ENCODE measurements at places on chromosomes 4 and X.

GRCh38 chr4:7782783-7783182, 156.9 kb downstream of the AFAP1 start:
- DNase-seq, result no peak

GRCh38 chr4:10097906-10098779, 18.5 kb downstream of the WDR1 start:
- DNase-seq, result no peak

GRCh38 chrX:154829134-154829533, 5.3 kb downstream of the SMIM9 start:
- DNase-seq, result no peak

- no peak for DNase-seq
Measured at GRCh38 chr4:103150677-103151076, 47.5 kb downstream of the CENPE start.

- no peak for DNase-seq
Measured at GRCh38 chrX:13955095-13955647, 74.5 kb downstream of the GEMIN8 start.

- DNase-seq, result no peak
Measured at GRCh38 chr4:159206427-159206871, 103.6 kb downstream of the RAPGEF2 start.

DNA sequence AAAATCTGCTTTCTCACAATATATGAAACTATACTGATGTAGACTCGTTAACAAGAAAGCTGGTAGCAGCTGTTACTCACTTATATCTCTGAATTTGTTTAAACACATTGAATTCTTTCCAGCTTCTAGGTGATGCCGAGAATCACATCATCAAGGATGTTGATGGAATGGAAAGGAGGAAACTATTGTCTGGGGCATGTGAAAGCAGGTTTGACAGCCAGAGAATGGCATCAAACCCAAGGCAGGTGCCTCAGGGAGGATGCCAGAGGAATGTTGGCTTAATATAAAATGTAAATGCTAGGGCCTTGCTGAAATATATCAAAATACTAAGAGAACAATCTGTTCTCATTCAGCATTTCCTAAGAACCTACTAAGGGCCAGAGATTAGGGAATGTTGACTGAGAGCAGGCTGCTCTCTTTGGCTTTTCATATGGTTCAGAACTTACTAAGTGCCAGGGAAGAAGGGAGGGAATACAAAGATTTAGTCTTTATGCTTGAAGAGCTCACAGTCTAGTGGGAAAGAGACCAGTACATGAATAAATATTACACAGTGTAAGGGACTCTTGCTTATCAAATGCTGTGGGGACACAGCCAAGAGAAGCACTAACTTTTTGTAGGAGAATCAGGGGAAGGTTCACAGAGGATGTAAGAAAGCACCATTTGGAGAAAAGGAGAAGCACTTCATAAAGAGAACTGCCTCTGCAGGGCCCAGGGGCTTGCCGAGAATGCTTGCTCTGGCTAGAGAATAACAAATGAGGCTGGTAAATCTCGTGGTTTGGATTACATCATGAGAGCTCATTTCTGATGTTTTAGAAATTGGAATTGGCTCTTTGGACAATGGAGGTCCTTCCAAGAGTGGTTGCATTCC, 14.7 kb downstream of the SLIT2 start:
- no peak for DNase-seq

DNA sequence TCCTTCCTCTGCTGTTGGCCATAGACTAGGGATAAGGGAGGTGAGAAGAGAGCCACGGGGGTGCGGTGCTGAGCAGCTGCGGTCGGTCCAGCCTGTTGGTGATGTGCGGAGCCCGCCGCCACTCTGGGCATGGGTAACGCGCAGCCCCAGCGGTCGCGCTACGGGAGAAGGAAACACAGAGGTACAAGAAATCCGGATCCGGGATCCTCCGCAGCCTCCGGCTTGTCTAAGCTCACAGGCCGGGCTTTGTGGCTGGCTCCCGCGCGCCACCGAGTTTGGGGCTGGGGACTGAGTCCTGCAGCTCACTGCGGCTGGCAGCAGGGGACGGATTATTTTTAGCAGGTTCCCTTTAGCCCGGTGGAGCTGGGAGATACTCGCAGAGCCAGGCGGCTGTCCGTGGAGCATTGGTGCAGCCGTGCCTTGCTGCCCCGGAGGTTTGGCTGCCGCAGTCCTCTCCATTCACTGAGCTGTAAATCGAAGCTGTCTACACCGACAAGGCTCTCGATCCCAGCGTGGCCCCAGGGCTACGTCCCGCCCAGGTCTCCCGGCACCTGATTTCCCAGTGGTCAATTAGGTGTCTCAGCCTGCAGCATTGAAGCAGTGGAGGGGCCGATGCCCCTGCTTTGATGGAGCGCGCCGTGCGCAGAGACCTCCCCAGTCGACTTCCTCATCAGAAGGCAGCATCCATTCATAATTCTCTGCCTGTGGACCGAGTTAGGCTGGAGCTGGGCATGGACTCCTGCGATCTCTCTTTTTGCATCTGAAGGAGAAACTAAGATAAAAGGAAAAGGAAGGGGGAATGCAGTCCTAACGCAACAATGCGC, 81.9 kb upstream of the SCML1 start:
- DNase-seq, result no peak

DNA sequence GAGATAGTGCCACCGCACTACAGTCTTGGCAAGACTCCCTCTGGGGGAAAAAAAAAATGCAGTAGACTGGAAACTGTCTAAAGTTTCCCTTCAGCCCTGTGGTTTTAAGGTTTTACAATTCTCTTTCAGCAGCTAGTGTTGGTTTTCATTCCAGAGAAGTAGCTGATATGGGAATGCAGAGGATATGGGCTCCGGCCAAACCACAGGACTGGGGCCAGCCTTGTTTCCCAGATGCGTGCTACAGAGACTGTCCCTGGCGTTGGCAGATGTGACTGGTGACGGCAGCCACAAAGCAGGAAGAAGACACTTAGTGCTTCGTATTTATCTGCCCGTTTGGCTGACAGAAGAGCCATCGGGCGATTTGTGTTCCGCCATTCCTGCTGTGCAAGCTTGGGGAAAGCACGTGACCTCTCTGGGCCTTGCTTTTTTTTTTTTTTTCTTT, 43.2 kb downstream of the ZBTB49 start:
- DNase-seq, result no peak

DNA sequence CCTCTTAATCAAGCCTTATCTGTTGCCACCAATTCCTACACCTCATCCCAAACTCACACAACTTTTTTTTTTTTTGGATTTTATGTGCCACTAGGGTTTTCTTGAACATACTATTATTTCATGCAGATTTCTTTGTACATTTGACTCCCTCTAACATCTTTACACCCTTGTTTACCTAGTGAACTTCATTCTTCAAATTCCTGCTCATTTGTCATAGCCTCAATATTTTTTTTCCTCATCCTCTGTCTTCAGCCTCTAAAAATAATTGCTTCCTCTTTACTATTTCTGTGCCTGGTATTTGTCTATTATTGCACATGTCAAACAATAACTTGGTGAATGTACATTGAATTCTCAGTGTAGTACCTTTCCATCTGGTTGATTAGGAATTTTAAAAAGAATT, 22.0 kb downstream of the NBDY start:
- no peak for DNase-seq

DNA sequence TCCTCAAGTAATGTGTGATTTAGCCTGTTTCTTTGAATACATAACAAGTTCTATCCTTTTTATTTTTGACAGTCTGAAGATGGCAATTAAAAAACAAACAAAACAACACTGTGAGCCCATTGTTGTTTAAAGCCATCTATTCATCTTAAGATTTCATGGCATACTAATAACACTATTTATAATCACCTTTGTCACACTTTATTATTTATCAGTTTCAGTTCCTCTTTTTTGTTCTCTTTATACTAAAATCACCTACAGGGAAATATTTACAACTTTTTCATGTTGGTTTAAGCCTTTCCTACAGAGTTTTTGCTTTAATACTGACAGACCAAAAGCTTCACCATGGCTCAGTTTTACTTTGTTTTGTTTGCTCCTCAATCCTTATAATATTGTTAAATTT, 247.4 kb upstream of the CTSO start:
- DNase-seq, result no peak

DNA sequence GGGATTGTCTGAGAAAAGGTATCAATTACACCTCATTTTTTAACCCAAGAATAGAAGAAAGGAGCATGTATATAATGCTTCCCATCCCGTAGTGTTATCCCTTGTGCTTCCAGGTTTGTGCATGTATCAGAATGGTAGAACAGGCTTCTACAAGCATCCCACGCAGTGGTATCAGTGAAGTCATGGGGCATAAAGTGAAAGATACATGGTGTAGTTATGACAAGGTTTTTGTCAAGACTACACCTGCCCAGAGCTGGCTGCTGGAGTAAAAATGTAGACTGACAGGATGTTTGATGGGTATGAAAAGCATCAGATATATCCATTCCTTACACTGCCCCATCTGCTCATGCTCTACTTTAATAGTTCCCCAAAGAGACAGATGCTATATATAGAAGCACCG, 9.5 kb downstream of the TLR1 start:
- no peak for DNase-seq

DNA sequence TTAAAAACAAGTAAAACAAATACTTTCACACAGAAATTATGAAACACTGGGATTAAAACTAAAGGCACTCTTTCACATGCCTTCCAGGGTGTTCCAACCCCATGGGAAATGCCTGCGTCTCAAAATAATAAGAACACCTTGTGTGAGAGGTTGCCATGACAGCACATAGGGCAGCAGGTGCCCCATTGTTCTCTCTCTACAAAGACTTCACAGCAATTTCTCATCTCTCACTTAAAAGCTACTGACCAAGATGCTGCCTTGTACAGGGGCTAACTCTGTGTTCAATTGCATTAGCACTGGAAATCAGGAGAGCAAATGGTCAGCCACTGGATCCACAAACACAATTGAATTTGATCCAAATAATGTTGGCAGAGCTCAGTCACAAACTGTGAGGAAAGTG, 102.5 kb upstream of the GALNTL6 start:
- DNase-seq, result no peak

DNA sequence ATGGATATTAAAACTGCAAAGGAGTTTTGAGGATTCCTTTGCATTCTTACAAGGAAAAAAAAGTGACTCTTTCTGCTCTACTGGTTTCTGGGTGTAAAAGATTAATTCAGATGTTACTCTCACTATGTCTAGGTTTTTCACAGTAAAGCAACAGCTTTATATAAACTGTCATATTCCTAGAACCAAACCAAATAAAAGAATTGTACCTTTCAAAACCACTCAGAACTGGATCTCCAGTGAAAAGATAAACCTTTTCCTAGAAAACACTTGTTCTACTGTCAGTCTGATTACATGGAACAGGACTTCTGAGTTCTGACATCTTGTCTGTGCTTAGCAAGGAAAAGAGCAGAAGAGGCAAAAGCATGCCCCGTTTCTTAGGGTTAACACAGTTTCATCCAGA, 5.0 kb upstream of the PPID start:
- DNase-seq, result no peak

DNA sequence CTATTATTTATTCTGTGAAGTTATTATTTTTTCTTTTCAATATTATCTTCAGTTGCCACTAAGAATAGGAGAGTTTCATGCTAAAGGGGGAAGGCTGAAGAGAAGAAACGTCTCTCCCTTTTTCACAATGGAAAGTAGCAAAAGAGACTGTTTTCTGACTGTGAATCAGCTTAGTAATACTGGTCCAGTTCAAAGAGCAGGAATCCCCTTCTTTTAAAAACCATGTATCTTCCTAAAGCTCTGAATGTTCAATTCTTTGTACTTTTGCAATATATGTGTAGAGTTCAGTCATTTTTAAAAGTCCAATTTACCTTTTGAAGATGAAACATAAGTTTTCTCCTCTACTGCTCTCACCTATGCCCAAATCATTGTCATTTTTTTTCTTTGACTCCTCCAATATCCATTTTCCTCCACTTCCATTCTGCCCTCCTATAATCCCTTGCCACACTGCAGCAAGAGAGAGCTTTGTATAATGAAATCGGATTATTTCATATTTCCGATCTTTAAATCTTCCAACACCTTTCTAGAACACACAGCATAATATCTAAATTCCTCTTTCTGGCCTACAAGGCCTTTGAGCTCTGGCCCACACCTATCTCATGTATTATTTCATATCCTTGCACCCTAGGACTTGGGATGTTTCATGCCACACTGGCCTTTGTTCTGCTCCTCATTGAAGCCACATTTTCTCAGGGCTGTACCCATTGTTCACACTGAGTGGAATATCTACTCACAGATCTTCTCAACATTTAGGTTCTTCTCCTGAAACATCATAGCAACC, 195.3 kb downstream of the CAMK2D start:
- DNase-seq, result no peak

DNA sequence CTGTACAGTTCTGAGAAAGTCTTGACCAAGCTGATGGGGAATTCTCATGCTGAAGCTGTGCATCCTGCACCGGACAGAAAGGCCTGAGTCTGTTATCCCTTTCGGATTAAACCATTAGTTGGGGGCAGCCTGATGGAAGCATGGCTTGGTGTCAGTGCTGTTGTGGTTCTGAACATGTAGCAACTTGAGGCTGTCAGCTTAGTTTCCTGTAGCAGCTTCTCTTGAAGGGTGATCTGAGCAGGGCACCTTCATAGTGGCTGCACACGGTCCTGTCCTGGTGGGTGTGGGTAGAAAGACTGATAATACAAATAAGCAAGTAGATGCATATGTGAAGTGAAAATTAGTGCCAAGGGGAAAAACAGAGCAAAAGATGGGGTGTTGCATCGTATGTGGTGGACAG, 11.7 kb downstream of the KIAA0232 start:
- DNase-seq, result no peak

All from stimulated activated CD8-positive, alpha-beta memory T cell treated with anti-CD3 and anti-CD28 coated beads, Interleukin-7, amount 100 ng/mL, for 1 hour (primary cell).